Muscle of back (tissue), 13 donors: ENCODE measurements at places on chromosomes 16 and 17.

GRCh38 chr17:18139092-18139491 is 30.5 kb downstream of the MYO15A start:
- no peak for DNase-seq

GRCh38 chr17:27530764-27531391 is 74.6 kb downstream of the KSR1 start:
- DNase-seq: no peak

- no peak for DNase-seq
These were observed 62.3 kb downstream of the CLEC16A start for GRCh38 chr16:11006656-11007055.

- no peak for DNase-seq
These were observed 32.2 kb downstream of the SLC12A3 start for GRCh38 chr16:56897026-56897799.

- DNase-seq: no peak
These were observed 3.8 kb downstream of the NUDT16L1 start for GRCh38 chr16:4696905-4697847.

GRCh38 chr17:73401911-73402310 is 90.1 kb upstream of the CDC42EP4 start:
- DNase-seq: peak; percentile 88

GRCh38 chr17:38711792-38712571 is 6.9 kb downstream of the MLLT6 start:
- no peak for DNase-seq

GRCh38 chr17:75779987-75780889 is 4.4 kb upstream of the UNK start:
- DNase-seq: no peak

DNA sequence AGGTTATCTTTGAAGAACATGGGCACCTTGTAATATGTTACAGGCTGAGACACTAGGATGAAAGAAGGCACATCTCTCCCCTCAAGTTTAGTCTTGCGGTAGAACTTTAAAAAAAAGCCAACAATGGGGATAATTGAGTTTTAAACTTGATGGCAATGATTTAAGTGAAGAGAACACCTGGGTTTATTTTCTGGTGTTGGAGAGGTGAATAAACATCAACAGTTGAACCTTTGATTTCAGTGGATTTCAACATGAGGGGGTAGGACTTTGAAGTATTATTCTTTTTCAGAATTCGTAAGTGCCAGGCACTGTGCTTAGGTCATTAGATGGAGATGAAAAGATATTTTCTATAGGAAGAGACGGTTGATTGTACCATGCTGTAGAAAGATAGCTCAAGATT is 22.3 kb downstream of the HAPSTR1 start:
- no peak for DNase-seq

DNA sequence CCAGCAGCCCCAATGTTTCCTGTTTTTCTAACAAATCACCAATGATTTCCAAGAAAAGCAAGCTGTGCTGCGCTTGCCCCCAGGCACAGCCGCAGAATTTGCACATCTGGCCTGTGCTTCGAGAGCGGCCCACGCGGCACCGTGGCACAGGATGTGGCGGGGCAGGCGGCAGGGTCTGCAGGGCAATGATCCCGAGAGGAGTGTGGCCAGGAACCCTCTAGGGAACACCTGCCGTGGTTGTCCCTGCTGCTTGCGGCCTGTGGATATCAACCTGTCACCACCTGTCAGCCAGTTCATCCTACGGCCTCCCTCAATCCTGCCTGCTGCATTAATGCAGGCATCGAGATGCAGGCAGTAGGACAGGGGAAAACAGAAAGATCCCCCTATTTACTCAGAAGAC is 24.0 kb downstream of the PIK3R5 start:
- no peak for DNase-seq

GRCh38 chr17:49225554-49226236 is 4.9 kb downstream of the PHOSPHO1 start:
- DNase-seq: no peak

GRCh38 chr17:79956853-79957252 is 78.8 kb downstream of the TBC1D16 start:
- DNase-seq: no peak

DNA sequence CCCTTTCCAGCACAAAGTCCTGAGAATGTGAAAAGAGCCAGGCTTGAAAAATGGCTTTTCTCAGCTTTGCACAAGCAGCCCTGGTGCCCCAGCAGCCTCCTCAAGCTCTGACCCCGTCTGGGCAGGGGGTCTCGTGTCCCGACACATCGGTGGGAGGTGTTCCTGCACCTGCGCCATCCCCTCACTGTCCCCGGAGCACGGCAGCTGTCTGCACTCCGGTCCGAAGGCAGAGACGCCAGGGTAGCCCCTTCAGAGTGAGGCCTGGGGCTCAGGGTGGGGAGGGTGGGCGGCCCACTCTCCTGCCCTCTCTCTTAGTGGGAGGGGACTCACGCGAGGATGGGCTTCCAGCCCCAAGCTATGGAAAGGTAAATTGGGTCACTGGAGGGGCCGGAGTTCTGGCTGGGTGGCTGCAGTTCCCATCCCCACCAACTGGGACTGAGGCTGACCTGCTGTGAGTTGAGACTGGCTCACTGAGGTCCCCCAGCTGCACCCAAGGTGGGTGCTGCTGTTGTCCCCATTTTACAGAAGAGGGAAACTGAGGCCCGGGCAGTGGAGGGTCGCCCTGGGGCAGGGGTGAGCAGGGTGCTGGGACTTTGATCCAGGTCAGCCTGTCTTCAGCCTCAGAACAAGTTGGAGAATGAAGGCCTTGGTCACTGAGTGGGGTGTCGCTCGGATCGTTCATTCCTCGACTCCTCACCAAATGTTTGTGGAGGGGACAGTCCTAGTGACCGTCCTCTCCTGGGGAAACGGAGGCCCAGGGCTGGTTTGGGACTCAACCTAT is 2.3 kb upstream of the BAIAP3 start:
- DNase-seq: no peak

DNA sequence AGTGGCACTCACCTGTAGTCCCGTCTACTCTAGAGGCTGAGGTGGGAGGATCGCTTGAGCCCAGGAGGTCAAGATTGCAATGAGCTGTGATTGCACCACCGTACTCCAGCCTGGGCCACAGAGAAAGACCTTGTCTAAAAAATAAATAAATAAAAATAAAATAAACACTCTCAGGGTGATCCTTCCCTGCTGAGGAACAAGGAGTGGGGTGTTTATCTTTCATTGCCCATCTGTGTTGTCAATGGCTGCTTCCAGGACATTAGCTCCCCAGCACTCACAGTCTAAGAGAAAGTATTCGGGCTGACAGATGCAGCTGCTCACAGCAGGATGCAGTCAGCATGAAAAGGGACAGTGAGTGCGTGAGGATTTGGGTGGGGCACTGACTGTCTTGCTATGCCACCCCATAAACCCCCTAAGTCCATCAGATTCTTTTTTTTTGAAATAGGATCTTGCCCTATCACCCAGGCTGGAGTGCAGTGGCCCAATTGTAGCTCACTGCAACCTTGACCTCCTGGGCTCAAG is 31.3 kb upstream of the RBBP6 start:
- no peak for DNase-seq

DNA sequence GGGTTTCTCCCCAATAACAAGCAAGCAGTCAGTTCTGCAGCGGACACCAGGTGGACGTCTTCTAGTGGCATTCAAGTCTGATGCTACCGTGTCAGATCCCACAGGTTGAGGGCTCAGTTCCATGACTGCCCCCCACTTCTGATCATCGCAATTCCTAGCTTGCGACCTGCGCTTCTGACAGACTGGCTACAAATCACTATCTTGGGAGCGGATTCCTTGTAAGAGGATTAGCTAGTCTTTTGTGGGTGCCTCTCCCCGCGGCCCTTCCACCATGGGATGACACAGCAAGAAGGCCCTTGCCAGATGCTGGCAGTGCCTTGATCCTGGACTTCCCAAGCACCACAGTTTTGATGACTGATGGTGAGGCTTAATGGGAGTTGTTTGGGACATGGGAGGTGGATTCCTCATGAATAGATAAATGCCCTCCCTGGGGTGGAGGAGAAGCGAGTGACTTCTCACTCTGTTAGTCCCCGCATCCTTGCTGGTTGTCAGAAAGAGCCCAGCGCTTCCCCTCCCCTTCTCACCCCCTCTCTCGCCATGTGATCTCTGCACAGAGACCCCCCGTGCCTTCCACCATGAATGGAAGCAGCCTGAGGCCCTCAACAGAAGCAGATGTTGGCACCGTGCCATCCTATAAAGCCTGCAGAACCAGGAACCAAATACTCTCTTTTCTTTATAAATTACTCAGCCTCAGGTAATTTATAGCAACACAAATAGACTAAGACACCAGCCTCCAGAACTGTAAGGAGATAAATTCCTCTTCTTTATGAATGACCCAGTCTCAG is 19.1 kb downstream of the CDIP1 start:
- no peak for DNase-seq

DNA sequence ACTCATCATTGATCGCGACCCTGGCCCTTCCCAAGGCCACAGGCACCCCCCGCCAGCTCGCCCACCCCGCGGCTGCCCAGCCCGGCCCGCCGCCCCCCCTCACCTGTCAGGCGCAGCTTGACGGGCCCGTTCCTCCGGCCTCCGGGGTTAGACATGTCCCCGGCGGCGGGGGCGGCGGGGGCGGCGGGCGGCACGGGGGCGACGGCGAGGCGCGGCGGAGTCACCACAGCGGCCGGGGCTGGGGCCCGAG is 456 bp downstream of the SMURF2 start:
- DNase-seq: no peak

DNA sequence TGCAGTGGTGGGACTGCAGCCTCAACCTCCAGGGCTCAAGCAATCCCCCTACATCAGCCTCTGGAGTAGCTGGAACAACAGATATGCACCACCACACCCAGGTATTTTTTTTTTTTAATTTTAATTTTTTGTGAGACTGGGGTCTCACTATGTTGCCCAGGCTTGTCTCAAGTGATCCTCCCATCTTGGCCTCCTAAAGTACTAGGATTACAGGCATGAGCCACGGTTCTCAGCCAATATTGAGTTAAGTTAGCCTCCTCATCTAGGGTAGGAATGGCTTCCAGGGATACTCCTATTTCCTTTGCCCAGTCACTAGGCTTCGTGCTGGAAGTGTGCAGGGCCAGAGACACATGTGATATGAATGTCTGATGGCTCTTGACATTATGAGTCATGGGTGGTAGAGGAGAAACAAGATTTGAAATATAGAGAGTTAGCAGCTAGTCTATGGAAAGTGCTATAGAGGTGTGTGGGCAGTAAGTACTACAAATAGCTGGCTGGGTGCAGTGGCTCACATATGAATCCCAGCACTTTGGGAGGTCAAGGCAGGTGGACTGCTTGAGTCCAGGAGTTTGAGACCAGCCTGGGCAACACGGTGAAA is 8.0 kb upstream of the HES7 start:
- DNase-seq: no peak

DNA sequence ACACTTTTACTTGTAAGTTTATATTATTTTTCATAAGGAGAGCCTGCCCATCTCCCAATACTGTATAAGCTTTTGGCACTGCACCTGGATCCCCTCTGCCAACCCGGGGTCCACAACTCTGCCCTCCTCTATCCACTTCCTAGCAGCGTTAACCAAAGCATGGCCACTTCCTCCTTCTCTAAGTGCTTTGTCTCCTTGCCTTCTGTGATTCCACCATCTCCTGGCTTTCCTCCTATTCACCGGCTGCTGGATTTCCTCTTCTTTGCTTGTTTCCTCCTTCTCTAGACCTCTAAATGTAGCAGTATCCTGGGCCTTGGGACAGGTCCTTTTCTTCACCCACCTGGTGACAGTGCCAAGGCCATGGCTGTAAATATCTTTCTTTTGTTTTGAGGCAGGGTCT is 20.0 kb upstream of the WFIKKN2 start:
- no peak for DNase-seq

GRCh38 chr16:649631-650030 is 466 bp downstream of the WDR90 start:
- DNase-seq: no peak

- no peak for DNase-seq
These were observed 8.7 kb upstream of the UBE2G1 start for GRCh38 chr17:4375039-4375748.

DNA sequence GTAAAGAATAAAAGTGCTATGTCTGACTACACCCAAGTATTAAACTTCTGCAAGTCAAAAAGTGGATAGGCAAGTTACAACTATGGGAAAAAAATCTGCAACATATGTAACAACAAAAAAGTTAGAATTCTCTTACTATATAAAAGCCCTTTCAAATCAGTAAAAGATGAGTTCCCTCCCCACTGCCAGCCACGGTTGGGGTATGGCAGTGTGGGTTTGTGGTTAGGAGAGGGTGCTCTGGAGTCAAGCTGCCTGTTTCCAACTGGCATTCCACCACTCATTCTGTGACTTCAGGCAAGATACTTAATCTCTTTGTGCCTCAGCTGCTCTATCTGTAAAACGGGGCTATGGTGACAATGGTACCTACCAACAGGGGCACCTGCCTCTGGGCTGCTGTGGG is 26.6 kb upstream of the MFSD6L start:
- no peak for DNase-seq

DNA sequence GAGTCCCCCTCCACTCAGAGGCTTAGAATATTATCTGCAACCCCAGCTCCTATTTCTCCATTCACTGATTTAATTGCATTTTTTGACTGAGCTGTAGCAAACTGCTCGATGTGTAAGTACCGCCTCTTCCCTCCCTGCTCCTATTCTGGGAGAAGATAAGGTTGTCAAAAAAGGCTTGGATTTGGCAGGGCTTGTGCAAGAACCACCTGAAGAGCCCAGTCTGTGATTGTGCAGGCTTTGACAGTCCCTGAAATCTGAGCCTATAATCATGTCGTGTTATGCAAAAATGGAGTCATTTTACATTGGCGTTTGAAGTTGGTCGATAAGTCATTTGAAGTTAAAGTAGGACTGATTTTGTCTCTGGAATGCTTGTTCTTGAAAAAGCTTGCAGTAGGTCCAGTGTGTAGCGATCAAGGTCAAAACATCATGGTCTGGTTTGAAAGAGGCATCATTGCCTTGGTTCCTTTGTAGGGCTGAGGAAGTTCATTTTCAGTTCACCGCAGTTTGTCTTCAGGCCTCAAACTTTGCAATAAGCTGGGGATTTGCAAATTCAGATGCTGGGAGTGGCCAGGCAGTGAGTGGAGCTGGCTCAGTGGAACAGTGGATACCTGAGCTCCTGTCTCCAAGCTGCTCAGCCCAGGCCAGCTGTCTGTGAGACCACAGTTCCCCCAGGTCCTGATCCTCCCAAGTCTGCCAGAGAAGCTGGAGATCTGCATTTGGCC is 68.8 kb downstream of the KATNIP start:
- no peak for DNase-seq

DNA sequence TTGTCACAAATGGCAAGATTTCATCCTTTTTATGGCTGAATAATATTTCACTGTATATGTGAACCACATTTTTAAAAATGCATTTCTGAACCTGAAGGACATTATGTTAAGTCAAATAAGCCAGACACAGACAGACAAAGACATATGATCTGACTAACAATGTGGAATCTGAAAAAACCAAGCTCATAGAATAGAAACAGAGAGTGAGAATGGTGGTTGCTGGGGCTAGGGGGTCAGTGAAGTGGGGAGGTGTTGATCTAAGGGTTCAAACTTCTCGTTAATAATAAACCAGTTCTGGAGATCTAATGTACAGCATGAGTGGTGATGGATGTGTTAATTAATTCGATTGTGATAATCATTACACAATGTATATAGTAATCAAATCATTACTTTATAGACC is 475.1 kb downstream of the WWOX start:
- no peak for DNase-seq

- no peak for DNase-seq
These were observed 96.7 kb downstream of the AATF start for GRCh38 chr17:37045351-37045922.
